Amygdala (tissue), 56 donors: ENCODE measurements at places on chromosomes 16 and 17.

DNA sequence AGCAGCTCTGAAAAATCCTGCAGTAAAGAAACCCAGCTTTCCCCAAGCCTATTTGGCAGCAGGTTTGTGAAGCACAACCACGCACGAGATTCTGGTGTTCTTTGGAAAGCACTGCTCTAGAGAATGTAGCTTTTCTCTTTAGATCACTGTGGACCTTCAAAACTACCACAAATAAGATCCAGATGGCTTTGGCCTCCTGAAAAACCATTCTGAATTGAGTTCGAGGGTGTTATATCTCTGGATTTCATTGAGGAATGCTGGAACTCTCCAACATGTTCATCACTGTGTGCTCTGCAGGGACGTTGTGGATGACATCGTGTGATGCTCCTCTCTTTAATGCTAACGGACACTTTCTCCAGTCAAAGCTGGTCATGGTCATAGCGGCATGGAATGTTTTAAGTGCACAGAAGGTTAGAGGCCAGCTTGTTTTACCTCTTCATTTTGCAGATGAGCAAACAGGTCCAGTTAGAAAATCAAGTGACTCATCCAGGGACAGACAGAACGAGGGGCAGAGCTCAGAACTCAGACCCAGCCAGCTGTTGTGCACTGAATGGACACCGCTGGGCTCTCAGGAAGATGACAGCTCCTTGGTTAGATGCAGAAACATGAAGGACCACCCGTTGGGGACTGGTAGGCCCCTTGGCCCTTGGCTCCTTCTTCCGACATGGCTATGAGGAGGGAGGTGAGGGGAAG is 37.2 kb downstream of the CCDC42 start:
- no peak for DNase-seq

- no peak for DNase-seq
Measured at GRCh38 chr17:72714357-72714966, 378.0 kb downstream of the SLC39A11 start.

- no peak for DNase-seq
Measured at GRCh38 chr16:73025151-73025855, 22.6 kb downstream of the ZFHX3 start.

DNA sequence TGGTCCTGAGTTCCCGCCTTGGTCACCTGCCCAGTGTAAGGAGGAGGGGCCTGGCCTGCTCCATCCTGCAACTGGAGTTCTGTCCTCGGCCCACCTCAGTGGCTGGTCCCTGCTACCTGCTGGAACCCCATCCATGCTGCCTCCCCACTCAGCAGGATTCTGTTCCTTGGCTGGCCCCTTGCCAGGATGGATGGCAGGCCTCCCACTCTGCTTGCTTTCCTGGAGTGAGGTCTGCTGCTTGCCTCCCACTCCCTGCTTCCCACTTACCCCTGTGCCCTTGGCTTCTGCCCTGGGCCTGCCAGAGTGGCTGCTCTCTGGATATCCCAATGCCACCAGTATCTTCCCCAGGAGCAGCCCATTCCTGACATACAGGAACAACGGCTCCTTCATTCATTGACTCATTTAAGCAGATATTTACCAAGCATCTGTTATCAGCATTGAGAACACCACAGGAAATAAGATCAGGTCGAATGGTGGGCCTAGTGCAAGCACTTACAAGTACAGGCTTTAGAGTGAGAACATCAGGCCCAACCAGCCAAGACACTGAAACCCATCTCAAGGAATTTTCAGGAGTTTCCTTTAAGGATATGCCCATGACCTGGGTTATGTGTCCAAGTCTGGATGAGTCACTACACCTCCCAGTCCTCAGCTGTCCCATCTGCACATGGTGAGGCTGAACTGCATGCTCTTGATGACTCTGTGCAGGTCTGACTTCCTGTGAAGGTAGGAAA is 17.0 kb upstream of the RPRML start:
- DNase-seq: no peak

DNA sequence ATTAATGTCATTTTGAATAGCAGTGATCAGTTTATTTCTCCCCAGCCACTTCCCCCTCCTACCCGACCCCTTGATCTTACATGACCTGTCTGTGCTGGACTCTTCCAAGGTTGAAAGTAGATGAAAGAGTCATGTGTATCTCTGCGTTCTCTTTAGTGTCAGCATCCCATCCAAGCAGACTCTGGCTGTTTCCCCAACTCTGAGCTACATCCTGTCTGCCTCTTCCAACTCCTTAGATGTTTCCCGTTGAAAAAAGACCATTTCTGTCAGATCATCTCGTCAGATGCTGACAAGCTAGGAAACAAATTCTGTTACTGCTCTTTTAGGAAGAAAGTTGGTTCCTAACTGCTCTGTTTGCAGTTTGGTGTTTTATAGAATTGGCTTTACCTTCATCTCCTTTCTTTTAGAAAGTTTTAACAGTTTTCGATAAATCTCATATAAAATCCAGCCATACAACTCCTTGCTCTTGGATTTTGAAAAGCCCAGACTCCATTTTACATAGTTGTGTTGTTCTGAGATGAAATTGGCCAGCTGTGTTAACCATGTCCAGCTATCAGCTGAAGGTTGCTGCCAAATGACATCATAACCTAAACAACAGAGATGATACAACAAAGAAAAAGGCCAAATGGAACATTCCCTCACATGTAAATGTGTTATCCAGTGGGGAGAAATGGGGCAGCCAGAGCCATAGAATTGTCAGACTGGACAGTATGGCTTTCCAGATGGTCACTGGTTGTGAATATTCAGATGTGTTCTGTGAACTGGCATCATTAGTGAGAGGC is 43.5 kb downstream of the CYB561 start:
- DNase-seq: no peak

GRCh38 chr16:87592018-87592712 is 10.1 kb upstream of the JPH3 start:
- DNase-seq: no peak

DNA sequence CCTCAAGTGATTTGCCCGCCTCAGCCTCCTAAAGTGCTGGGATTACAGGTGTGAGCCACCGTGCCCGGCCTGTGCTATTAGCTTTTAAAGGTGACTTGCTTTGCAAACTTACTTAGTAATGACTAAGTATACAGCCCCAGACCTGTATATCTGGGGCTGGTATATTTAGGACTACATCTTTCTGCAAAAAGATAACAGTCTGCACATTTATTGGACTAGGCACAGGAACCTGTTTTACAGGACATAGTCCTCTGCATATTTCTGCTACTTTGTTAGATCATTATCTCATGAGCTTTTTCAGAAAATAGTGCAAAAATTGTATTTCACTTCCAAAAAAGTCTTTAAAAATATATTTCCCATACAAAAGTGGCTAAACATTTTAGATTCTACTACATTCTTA is 1.3 kb downstream of the KRT24 start:
- DNase-seq: no peak

- DNase-seq: no peak
Measured at GRCh38 chr16:22278441-22279230, 18.6 kb upstream of the POLR3E start.

DNA sequence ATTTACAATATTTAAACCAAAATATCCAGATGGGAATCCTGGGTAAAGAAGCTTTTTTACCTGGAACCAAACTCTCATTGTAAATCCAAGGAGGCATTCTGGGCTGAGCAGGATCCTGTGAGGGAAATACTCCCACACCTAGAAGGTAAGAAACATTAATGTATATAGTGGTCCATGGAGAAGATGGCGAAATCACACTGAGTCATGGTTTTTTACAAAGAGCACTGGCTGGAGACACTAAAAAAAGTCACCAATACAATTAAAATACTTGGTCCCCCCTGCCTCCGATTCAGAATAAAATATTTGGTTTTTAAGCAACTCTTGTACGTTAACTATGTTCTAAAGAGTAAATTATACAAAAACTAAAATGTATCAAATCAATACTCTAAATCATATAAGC is 32.9 kb downstream of the SYNRG start:
- DNase-seq: no peak

DNA sequence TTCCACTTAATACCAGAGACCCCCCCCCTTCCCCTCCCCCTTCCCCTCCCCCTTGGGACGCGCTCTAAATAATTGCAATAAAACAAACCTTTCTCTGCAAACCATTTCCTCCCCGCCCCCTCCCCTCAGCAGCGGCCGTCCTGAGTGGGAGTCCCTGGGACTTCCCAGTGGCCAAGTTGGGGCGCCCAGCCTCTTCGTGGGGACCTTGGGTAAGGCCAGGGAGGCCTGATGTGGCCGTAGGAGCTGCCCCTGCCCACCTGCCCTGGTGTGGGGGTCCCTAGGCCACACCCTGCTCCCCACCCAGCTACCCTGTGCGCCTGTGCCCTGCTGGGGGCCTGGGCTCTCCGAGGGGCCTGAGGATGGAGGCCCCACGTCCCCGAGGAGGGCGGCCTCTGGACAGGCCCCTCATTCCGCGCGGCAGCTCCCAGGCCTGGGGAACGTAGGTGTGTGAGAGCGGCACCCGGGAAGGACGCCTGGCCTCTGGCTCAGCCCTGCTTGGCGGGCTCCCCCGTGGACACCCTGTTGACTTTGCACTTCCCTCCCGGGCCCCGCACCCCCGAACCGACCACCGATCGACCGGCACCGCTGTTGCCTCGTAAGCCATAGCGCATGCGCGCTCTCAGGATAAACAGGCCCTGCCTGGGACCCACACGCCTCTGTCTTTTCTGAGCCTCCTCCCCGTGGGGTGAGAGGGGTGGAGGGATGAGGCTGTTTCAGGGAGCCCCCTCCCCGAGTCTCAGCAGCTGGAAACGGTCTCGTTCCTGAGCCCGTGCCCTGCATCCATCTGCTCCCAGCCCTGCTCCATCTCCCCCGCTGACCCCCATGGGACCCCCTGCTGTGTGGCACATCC is 9.0 kb downstream of the NTHL1 start:
- no peak for DNase-seq

- no peak for DNase-seq
Measured at GRCh38 chr17:78993241-78993956, 13.7 kb upstream of the LGALS3BP start.

- DNase-seq: no peak
Measured at GRCh38 chr16:14377326-14377725, 252.7 kb downstream of the PARN start.

GRCh38 chr17:61555127-61555566 is 35.9 kb downstream of the NACA2 start:
- DNase-seq: no peak

- no peak for DNase-seq
Measured at GRCh38 chr17:7850701-7851437, 4.0 kb upstream of the TMEM88 start.

DNA sequence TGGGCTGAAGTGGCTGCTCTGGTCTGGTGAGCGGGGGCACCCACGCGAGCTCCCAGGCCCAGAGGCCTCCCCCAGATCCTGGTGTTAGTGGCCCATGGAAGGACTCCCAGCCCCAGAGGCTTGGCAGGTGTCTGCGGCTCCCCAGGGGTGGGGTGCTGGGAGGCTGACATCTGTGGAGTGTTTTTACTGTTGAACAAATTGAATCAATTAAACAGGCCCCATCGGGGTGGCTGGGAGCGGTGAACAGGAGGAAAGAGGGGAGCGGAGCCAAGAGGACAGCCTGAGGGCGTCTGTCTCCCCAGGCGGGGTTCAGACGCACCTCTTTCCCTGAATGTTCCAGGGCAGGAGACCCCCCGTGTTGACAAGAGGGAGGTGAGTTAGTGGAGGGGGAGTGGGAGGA is 29.9 kb downstream of the ACTG1 start:
- no peak for DNase-seq

DNA sequence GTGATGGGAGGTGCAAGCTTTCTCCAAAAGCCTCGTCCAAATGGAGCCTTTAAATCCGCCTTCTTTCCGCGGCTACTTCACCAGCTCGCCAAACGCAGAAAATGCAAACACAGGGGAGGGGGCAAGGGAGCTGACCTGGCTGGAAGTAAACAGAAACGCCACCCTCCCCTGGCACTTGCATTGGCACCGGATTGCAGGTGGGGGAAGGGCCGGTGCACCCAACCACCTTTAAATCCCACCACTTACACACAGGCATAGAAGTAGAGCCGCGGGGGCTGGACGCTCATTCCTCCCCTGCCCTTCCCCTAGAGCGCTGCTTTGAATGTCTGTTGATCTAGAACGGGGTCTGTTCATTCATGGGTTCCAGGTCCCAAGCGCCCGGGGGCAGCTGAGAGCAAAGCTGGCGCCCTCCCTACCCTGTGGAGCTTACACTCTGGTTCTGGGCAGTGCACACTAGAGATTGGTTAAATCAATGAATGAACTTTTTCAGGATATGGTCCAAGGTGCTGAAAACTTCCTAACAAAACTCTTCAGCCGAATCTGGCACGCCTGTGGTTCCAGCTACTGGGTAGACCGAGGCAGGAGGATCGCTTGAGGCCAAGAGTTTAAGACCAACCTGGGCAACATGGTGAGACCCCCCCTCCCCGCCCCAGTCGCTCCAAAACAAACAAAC is 920 bp upstream of the ZCCHC14 start:
- no peak for DNase-seq

DNA sequence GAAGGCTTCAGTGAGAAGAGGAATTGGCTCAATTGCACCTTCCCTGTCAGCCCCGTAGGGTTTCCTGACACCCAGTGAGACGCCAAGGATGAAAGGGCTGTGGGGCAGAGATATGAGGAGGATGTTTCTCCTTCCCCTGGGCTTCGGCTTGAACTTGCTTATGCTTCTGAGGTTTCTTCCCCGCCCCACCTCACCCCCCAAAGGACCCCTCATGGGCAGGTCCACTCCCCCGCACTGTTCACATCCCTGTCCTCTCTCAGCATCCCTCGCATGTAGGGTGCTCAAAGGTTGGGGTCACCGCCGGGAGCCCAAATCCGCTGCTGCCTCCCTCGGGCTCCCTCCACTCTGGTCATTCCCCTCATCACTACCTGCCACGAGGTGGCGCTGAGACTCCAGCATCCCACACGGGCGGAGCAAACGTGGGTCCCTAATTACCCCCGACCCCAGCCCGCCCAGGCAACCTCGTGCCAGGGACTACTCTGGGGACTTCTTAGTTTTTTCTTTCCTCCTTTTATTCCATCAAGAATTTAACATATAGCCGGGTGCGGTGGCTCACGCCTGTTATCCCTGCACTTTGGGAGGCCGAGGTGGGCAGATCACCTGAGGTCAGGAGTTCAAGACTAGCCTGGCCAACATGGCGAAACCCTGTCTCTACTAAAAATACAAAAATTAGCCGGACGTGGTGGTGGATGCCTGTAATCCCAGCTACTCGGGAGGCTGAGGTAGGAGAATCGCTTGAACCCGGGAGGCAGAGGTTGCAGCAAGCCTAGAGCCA is 3.3 kb upstream of the TRARG1 start:
- DNase-seq: no peak

- no peak for DNase-seq
Measured at GRCh38 chr17:79280866-79281572, 206.4 kb downstream of the ENGASE start.

DNA sequence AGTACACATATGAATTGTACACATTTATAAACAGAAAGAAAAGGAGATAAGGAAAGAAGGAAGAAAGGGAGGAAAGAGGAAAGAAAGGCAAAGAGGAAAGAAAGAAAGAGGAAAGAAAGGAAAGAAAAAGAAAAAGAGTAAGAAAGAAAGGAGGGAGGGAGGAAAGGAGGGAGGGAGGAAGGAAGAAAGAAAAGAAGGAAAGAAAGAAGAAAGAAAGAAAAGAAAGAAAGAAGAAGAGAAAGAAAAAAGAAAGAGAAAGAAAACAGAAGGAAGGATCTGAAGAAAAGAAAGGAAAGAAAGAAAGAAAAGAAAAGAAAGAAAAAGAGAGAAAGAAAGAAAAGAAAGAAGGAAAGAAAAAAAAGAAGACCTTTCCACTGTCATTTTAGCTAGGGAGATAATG is 571.4 kb upstream of the SALL1 start:
- DNase-seq: no peak
